Hematopoietic multipotent progenitor cell treated with erythropoietin and hydrocortisone succinate and interleukin-3 and kit ligand, for 6 days (in vitro differentiated cells): ENCODE measurements at places on chromosomes 16 and 17.

DNA sequence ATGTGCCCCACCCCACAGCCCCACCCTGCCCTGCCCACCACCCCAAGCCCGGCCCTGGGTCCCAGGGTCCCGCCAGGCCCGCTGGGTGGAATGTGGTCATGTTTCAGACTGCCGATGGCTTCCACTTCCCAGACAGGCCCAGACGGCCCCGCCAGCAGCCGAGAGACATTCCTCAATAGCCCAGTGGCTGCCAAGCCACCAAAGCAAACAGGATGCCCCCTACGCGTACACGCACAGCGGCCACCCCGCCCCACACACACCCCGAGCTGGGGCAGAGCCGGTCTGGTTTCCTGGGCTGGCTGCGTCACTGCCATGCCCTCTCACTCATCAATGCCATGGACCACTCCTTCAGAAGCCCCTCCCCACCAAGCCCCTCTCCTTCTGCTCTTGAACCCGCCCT lies 1.2 kb upstream of the KRT17 start:
- DNase-seq = no peak

- peak; percentile 61 for DNase-seq
Measured at GRCh38 chr16:71894229-71894920, 956 bp upstream of the IST1 start.

GRCh38 chr16:73399486-73399885 lies 351.6 kb upstream of the ZFHX3 start:
- DNase-seq = no peak

GRCh38 chr17:56917559-56918296 lies 3.9 kb upstream of the TRIM25 start:
- no peak for DNase-seq

- DNase-seq = no peak
Measured at GRCh38 chr16:14303639-14304394, 232.7 kb downstream of the MRTFB start.

GRCh38 chr17:75799402-75799801 lies 14.8 kb downstream of the UNK start:
- DNase-seq = no peak

DNA sequence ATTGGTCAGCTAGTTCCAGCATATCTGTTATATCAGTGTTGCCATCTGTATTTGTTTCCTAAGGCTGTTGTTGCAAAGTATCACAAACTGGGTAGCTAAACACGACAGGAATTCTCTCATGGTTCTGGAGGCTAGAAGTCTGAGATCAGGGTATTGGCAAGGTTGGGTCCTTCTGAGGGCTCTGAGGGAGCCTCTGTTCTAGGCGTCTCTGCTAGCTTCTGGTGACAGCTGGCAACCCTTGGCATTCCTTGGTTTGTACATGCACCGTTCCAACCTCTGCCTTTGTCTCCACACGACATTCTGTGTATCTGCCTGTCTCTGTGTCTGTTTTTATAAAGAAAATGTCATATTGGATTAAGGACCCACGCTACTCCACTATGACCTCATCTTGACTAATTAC lies 219.9 kb upstream of the NLRP1 start:
- no peak for DNase-seq

- DNase-seq = no peak
Measured at GRCh38 chr16:63921737-63922295, 1200.0 kb downstream of the CDH11 start.

DNA sequence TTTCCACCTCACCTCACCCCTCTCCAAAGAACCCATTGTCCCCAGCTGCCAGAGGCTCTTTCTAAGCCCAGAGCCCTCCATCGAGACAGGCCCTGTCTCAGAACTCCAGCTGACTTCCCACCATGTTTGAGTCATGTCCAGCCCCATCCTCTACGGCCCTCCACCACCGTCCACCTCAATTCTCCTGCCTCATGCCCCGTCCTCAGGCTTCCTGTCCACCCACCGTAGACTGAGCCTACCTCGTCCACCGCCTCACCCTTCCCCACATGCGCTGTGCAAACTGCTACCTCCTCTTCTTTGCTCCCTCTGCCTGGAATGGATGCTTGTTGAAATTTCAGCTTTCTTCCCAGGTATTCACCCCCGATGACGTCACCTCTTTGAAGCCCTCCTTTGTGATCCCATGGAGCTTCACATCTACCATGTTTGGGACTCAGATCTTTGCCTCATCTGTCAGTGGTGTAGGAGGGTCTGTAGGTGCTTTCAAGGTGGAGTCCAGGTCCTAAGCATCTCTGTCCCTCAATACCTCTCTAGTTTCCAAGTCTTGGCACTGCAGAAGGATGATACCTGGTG lies 149.0 kb downstream of the MRM1 start:
- no peak for DNase-seq

- peak; percentile 49 for DNase-seq
Measured at GRCh38 chr17:49482144-49482817, 12.8 kb upstream of the NGFR start.
